Mesenteric fat pad (tissue), 1 donor: ENCODE measurements at places on chromosomes 1 and 21. TPM values are rescaled to one million over a fixed set of nuclear protein-coding genes. Genes with fewer than 3 reads are reported as not detected.

- no peak for DNase-seq
These were observed 2.1 kb downstream of the BRINP3 start for GRCh38 chr1:190475421-190476141.

Gene MPZ
- 5.5 TPM for total RNA-seq

DNA sequence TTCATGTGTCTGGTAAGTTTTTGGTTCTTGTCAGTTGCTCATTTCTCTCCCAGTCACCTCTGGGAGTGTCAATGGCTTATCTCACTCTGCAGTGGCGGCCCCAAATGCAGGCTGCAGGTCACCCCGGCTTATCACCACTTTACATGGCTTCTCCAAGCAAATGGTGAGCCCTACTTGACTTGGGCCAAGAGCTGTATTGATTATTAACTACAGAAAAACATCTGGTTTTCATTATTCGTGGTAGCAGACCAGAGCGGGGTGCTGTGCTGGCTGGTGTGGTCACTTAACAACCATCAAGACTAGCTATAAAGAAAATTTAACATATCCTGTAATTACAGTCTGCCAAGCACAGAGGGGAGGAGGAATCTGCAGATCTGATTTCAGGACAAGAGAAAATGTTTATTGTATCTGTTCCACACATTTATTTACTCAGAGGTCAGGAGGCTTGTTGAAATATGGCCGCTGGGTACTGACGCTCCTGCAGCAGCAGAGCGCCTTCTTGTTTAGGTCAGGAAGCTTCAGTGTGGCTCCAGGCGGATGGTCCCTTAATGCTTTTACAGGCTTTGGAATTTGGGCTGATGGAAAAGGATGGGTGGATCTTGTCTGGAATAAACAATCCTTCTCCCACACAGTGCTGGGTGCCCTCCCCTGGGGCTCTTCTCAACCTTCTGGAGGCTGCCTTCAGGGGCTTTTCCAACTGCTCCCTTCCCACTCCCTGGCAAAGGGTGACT is 87.8 kb downstream of the HLX start:
- DNase-seq: no peak

DNA sequence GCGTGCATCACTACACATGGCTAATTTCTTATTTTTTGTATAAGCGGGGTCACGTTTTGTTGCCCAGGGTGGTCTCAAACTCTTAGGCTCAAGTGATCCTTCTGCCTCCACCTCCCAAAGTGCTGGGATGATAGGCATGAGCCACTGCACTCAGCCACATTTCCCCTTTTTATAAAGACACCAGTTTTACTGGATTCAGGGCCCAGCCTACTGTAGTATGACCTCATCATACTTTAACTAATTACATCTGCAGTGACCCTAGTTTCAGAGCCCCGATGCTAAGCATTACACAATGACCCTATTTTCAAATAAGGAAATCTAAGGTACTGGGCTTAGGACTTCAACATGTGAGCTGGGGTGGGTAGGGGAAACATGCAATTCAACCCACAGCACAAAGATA is 31.8 kb upstream of the ENAH start:
- no peak for DNase-seq

DNA sequence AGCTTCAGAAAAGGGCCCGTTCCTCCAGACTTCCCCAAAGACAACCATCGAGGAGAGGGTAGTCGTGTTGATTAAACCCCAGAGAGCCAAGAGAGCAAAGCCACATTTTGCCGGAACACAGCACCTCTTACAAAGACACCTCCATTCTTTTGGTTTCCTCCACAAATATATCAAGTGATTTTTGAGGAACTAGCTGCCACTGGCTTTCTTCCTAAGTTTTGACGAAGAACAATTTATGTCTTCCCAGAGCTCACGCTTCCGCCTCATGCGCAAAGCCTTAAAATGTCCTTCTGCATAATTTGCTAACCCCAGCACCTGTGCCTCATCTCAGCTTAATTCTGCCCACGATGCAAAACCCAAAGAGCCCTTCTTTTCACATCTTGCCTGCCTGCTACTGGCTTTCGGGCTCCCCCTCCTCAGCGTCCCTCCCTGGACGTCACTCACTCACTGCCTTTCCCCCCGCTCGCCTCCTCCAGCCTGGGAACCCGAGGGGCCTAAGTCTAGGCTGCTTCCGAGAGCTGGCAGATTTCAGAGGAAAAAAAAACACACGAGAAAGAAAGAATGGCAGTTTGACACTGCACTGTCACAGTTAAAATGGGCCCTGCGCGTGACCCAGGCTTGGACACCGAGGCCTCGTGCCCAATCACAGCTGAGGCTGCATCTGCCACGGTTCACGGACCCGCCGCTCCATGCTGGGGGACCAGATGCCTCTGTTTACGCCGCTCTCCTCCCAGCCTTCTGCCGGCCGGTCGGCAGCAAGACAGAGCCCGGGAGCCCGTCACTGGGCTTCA is 77.6 kb upstream of the IFNAR2 start:
- DNase-seq: no peak

GRCh38 chr1:117318011-117318410 is 49.2 kb upstream of the MAN1A2 start:
- no peak for DNase-seq

- DNase-seq: no peak
These were observed 616.3 kb downstream of the PLA2G4A start for GRCh38 chr1:187445066-187445465.

Gene IFNGR2
- total RNA-seq: 150 TPM

GRCh38 chr1:185790194-185790735 is 56.1 kb downstream of the HMCN1 start:
- DNase-seq: no peak
